COLO829 (cell line): ENCODE measurements at places on chromosomes 12 and 14.

GRCh38 chr14:61388976-61389576 is 67.7 kb downstream of the PRKCH start:
- DNase-seq = no peak

GRCh38 chr12:22059976-22060647 is 14.1 kb downstream of the CMAS start:
- DNase-seq = peak; percentile 16

DNA sequence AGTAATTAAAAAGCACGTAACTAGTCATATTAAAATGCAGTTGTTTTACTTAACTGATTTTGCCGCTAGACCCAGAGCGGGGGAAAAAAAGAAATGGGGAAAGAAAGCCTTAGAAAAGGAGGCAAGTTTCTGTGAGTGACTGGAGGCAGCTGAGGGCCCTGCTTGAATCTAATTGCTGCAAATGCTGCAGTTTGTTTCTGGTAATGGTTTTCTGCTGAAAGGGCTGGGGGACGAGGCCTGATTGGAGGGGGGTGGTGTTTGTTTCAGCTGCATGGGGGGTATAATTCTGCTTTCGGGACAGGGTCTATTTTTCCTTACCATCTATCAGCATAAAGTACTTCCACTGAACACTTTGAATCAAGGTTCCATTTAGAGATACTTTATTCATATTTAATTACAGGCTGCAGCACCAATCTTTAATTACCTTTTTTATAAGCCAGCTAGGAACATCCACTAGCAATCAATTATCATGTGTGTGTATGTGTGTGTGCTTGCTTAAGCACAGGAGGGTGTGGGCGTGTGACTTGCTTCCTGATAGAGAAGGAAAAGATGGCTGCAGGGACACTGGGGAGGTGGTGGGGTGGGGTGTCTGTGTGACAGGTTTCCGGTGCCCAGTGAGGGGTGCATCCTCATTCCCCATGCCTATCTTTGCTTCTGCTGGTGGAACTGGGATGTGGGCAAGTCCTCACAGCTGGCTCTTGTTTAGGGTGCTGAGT is 83.4 kb downstream of the ADCK1 start:
- no peak for DNase-seq

DNA sequence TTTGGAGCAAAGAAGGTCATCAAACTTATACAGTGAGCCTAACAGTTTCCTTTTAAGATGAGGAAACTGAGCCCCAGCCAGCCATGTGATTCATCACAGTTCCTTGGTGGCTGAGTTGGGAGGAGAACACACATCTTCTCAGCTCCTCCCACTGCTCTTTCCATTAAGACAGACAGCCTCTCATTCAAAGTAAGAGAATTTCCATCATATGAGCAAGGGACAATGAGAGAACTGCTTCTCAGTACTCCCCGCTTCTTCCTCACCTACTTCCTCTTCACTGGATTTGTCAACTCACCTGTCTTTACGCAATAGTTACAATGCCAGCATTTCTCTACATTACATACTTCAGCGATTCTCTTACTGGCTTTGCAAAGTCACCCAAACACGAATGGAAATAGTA is 2.2 kb downstream of the IFNG start:
- DNase-seq = no peak

GRCh38 chr12:26276709-26277108 is 81.3 kb downstream of the SSPN start:
- no peak for DNase-seq

- DNase-seq = no peak
Measured at GRCh38 chr12:15719230-15719629, 70.0 kb downstream of the EPS8 start.

DNA sequence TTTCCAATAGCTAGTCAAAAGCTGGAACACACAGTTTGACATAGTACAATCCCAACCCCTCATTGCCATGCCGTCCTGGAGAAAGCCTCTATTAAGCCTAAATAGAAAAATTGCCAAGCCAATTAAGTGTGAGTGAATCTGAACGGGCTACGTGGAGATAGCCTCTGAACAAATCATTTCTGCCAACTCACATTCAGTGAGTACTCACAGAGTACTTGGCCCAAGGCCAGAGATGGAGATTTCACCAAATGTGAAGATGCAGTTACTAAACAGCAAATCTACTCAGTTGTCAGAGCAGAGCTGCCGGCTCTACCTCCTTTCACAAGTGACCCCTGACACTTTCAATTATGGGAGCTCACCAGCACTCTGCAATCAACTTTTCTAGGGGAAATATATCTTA is 350.0 kb downstream of the GALC start:
- DNase-seq = no peak

GRCh38 chr12:52441320-52441911 is 7.2 kb upstream of the KRT75 start:
- DNase-seq = no peak

GRCh38 chr12:72084880-72085279 is 146.2 kb downstream of the TPH2 start:
- no peak for DNase-seq

- no peak for DNase-seq
Measured at GRCh38 chr14:39324097-39324496, 90.4 kb downstream of the MIA2 start.

GRCh38 chr12:29889737-29890136 is 106.0 kb upstream of the TMTC1 start:
- no peak for DNase-seq

- no peak for DNase-seq
Measured at GRCh38 chr12:128033473-128033872, 233.5 kb upstream of the TMEM132C start.

GRCh38 chr12:86729739-86730138 is 473.5 kb upstream of the MGAT4C start:
- DNase-seq = no peak

DNA sequence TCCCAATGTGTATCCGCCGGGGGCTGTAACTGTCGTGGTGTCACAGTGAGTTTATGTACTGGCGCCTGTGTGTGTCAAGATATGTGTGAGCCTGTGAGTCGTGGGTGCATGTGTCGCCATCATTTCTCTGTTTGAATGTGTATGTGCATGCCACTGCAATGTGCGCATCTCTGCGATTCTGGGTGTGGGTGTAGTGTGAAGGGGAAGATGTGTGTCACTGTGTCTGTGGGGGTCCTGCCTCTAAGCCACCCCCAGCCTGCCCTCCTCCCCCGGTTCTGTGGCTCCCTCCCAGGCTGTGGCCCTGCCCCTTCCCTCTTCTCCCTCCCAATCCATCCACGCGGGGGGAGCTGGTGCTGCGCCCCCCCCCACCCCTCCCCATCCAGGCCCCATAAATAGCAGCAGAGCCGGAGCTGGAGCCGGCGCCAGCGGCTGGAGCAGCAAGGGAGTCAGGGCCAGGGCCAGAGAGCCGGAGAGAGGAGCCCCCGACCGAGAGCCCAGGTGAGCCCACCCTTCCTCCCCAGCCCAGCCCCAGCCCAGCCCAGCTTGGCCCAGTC is at the start of gene CPNE6:
TSS of gene CPNE6 (plus strand) at position 419 of the 554 bp plus-strand sequence. CDS start 1,375 bp downstream, outside the sequence.
- no peak for DNase-seq

DNA sequence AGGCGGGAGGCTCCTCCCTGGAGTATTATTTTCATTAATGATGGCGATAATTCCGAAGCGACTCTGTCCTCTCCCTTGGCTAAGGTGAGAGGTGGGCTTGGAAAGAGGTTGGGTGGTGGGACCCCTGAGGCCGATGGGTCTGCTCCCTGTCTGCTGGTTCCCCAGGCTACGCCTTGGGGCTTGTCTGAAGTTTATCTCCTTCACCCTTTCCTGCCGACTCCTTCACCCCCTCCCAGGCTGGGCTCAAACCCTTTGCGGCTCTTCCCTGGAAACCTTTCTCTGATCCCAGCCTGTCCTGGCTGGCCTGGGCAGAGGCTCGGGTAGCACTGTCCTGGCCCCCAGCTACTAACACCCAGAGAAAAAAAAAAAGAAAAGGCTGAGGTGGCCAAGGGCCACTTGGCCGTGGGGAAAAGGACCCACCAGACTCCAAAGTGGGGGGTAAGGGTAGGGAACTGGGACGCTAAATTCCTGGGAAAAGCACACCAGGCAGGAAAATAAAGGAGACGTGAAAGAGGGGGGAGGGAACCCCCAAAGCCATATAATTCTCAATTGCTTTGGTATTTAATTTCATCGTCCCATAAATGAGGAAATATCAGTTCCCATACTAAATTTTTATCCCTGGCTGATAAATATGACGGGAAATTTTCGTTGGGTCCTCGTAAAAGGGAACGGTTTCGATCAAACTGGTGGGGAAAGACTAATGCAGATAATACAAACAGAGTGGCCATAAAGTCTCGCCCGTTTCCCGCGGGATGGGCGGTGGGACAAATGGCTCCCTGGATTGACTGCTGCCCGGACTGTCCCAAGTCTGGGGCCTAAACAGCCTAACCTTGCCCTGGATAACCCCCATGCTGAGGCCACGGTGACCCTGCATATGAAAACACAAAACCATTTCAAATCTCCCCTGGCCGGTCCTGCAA is 2.0 kb upstream of the HOXC10 start:
- DNase-seq = no peak
